NCI-H510A (cell line): ENCODE measurements at places on chromosomes 7 and 10.

GRCh38 chr7:145193951-145194350 is 358.1 kb upstream of the TPK1 start:
- no peak for DNase-seq

DNA sequence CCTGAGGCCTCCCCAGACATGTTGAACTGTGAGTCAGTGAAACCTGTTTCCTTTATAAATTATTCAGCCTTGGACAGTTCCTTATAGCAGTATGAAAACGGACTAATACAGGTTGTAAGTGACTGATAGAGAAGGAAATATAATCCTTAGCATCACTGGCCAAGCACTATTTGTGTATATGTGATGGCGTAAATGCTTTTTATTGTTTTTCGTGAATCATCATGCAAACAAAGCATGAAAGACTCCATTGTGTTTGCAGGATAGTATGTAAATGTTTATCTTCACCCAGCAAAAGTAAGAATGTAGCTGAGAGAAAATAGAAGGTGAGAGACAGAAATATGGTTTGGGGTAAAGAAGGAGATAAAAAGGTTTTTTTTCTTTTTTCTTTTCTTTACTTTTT is 92.5 kb upstream of the LRGUK start:
- DNase-seq, result no peak

DNA sequence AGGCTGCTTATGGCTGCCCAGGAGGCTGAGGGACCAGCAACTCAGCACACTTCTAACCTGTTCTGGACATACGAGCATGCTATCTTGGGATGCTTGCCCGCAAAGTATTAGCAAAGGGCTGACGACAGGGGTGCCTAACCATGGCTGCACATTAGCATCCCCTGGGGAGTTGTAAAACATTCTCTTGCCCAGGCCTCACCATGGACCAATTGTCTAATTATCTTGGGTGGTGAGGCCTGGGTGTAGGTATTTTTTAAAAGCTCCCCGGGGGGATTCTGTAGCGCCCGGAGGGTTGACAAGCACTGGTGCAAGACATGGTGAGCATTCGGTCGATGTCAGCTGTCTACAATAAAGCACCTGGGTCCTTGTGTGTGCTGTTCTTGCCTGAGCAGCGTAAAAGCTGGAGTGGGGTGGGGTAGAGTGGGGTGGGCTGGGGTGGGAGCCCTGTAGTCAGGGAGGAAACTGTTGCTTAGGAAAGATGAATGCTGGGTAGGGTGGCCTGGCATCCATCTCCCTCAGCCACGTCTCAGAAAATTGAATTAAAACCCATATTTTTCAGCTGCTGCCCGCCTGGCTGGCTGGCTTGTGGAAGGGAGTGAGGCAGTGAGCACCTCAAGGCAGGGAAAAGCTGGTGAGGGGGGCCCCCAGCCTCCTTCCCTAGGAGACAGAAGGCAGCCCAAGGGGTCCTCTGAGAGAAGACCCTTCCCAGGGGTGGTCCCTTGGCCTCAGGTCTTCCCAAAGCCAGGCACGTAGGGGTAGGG is 2.9 kb upstream of the ADCYAP1R1 start:
- no peak for DNase-seq

- no peak for DNase-seq
Observed at GRCh38 chr7:50779427-50779826, 3.3 kb downstream of the GRB10 start.

DNA sequence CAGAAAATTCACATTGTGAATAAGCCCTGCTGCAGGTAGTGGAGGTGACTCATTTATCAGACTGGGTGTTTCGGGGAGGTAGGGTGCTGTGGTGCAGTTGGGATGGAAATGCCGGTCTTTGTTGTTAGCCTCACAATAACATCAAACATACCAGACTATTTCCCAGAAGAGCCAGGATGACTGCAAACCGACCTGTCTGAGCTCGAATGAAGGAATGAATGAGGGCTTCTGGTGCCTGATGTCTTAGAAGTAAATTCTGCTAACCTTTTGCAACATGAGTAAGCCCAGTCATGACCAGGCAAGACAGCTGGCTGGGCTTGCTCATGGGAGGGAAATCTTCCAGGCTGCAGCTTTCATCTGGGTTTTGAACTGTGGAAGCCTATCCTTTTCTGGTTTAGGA is 2.4 kb upstream of the VDAC2 start:
- no peak for DNase-seq

DNA sequence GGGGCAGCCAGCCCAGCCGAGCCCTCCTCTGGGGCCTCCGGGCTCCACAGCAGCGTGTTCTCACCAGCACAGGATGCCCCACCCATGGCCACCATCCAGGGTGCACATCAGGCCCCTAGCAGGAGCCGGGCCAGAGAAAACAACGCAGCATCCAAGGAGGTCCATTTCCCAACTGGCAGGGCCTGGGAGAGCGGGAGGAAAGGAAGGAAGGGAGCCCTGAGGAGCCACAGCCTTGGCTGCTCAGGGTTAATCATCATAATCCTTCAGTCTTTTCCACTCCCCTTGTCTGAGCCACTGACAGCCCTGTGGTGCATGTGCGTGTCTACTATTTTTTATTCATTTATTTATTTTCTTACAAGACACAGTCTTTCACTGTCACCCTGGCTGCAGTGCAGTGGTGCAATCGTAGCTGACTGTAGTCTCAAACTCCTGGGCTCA is 3.6 kb downstream of the PLAC9 start:
- DNase-seq, result no peak

DNA sequence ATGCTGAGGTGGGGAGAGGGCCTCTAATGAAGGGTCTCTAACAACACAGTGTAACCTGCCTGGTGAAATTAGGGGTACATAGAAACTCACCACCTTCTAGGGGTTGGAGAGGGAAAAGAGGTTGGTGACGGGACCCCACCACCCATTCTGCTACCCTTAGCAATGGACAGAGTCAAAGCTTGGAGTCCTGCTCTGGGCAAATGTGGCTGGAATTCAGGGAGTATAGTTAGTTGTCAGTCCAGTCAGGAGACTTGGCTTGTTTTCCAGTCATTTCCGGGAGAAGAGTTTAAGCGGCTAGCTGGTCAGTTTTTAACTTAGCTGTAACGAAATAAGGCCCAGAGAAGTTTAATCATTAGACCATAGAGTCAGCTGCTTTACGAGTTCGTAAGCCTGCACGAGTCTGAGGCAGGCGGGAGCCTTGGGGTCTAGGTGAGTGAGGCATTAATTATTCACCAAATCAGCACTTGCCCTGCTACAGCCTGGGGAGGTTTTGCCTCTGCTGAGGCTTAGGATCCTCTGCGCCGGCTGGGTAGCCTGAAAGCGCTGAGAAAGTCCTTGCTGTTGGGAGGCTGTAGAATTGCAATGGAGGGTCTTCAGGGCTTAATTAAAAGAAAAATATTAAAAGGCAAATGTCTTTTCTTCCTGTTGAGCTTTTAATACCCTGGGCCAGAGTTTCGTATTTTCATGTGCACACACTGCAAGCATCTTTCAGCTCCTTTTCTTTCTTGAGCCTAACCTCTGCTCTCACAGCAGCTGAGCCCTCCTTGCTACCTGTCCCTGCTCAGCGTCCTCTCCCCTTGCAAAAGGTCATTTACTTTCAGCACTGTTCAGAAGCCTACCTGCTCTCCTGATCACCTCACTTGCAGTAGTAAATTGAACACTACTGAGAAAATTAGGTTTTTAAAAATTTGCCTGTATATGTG is 1.5 kb upstream of the LAMB1 start:
- DNase-seq, result no peak

- no peak for DNase-seq
Observed at GRCh38 chr10:13670311-13670710, 83.5 kb downstream of the PRPF18 start.

DNA sequence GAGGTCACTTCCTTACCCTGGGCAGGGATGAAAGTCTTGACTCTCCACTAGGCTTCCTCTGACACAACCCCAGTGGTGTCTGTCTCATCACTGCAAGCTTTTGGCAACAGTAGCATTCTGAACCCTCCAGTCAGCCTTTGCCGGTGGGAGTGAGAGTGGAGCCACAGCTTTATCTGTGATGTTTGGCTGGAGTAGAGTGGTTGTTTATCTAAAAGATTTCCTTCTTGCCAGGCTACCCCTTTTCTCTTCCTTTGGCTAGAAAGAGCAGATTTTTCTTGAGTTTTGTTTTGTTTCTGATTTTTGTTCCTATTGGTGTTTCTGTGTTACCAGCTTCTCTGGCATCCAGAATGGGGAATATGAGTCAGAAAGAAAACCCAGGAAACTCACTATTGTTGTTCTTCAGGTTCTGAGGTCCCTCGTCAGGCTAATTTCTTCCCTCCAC is 98.9 kb upstream of the KIF5B start:
- no peak for DNase-seq

GRCh38 chr7:31816810-31817209 is 129.8 kb downstream of the PPP1R17 start:
- no peak for DNase-seq

DNA sequence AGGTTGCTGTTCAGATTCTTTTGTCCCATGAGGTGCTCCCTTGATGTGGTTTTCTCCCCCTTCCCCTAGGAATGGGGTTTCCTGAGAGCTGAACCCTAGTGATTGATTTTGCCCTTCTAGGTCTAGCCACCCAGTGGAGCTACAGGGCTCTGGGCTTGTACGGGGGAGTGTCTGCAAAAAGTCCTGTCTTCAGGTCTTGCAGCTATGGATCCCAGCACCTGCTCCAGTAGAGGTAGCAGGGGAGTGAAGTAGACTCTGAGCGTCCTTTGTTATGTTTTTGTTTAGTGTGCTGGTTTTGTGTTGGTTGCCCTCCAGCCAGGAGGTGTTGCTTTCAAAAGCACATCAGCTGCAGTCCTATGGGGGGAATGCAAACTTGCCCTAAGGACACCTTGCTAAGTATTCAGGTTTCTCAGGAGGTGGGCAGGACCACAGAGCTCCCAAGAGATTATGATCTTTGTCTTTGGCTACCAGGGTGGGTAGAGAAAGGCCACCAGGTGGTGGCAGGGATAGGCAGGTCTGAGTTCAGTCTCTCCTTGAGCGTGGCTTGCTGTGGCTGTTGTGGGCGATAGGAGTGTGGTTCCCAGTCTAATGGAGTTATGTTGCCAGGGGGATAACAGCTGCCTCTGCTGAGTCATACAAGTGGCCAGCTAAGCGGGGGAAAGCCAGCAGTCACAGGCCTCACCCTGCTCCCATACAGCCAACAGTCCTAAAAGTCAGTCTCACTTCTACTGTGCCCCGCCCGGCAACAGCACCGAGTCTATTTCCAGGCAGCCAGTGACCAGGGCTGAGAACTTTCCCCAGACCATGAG is 92.4 kb upstream of the JCAD start:
- no peak for DNase-seq

- DNase-seq, result no peak
Observed at GRCh38 chr10:97134110-97134509, 51.6 kb downstream of the SLIT1 start.

DNA sequence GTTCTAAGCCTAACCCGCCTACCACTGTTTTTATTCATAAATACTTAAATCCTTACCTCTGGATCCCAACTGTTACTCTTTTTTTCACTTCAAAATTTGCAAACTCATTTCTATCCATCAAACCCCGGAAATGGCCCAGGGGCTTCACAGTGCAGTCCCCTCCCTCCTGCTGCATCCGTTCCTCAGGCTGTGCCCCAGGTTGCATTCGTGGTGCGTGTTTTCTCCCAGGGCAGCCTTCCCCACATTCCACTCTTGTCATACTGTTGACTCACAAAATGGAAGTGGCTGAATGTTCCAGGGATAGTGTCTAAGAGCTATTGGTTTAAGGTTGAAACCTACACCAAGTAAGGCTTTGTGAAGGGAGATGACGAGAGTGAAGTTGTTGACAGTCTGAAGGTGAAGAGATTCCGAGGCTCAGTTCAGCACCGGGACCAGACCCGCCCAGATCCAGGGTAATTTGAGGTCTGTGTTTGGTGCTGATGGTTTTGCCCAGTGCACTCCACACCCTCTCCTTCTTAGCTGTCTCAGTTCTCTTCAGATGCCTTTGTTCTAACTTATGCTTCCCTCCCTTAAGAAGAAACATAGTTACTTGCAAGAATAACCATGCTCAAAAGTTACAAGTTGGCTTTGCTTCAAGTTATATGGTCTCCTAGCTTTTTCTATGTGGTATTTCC is 7.7 kb downstream of the INSIG1 start:
- no peak for DNase-seq

GRCh38 chr7:25802473-25802872 is 349.5 kb upstream of the NFE2L3 start:
- no peak for DNase-seq

GRCh38 chr7:87912121-87912520 is 21.9 kb upstream of the ADAM22 start:
- no peak for DNase-seq

GRCh38 chr10:65864529-65864928 is 1061.3 kb upstream of the LRRTM3 start:
- DNase-seq, result no peak

DNA sequence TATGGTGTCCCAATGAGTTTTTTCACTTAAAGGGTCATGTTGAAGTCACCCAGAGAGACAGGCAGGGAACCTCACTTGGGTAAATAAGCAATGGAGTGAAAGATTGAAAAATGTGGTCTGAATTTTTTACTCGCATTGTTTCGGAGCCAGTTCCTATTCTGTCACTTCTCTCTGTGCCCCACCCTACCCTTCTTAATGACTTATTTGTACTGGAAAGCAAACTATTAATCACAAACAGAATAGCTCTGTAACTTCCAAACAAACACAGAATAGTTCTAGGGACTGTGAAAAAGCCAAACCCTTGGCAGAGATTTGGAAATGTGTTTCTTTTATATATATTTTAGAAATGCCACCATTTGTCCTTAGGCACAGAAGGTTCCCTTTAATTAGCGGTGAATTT is 76.0 kb downstream of the LRMDA start:
- no peak for DNase-seq

GRCh38 chr10:1057106-1057657 is 997 bp downstream of the WDR37 start:
- no peak for DNase-seq

DNA sequence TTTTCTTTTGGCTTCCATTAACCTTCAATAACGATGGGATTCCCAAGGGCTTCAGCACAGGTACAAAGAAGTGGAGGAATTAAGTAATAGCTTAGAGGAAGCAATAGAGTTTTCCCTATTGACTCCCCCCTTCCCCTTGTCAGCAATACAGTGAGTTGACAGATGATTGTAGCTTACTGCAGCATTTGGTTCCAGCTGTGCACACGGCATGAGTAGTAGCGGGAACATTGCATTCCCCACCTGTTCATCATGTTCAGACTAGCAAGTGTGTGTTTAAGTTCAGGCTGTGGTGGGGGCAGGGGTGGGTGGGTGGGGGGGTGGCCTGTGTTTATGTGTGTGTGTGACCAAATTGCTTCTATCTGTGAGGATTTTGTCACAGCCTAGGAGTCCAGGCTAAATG is 4.6 kb upstream of the ADRA2A start:
- DNase-seq, result no peak

DNA sequence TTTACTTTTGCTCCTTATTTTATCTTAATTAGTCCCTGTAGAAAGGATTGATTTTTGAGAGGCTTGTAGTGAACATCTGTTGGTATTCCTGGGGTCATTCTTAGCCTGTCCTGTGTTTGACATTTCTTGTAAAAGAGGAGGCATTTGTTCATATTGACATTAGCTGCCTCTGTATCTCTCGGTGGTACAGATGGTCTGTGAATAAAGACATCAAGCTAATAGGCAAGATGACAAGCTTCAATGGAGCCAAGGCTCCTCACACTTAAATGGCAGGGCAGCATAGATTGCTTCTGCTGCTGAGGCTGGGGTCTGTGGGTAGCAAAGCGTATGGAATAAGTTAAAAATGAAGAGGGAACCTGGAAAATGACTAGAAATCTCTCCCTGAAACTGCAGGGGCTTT is 687.6 kb downstream of the LRMDA start:
- DNase-seq, result no peak
